ENCODE measurements at places on chromosomes 2 and 18.

GRCh38 chr18:11064106-11064505 lies 85.3 kb downstream of the PIEZO2 start:
- DNase-seq: no peak

DNA sequence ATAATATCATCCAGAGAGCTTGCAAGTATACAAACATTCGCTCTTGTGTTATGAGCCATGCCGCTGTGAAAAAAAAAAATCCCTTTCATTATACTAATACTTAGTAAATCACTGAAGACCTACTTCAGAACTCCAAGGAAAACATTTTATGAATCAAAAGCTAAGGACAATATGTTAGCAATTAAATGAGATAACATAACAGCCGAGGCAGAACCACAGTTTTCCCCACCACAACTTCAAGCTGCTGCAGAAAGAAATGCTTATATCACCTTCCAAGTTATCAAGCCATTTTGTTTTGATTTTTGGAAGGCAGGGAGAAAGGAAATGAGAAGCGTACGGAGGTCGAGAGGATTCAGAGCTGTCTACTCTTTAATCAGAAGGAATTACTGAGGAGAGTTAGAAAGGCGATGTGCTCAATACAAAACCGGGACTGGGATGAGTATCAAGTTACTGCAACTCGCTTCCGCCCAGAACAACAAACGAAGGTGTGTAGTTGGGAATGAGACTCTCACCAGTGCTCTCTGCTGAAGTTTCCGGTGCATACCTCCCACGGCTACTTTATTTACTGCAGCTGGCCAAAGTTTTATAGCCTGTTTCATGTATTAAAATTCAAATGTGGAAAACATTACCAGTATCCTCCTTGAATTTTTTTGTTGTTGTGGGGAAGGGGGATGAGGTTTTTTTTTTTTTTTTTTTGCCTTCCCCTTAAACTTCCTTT lies 292.2 kb upstream of the CCDC68 start:
- no peak for DNase-seq

DNA sequence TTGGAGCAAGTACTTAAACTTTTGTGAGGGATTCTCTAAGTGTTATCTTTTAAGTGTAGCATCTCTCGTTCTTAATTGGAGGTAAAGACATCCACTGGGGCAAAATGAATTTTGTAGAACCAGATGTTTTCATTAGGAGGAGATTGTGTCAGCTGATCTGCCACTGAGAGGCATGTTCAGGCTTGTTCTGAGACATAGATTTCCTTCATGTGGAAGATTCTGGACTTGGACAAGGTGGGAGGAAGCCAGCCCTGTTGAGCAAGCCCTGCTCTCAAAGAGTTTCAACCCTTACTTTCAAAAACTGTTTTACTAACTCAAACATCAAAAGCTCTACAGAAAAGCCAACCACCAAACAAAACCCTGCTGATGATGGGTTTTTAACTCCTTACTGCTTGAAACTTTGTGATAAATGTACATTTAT lies 6.5 kb downstream of the MAP4K4 start:
- DNase-seq: peak; percentile 55

DNA sequence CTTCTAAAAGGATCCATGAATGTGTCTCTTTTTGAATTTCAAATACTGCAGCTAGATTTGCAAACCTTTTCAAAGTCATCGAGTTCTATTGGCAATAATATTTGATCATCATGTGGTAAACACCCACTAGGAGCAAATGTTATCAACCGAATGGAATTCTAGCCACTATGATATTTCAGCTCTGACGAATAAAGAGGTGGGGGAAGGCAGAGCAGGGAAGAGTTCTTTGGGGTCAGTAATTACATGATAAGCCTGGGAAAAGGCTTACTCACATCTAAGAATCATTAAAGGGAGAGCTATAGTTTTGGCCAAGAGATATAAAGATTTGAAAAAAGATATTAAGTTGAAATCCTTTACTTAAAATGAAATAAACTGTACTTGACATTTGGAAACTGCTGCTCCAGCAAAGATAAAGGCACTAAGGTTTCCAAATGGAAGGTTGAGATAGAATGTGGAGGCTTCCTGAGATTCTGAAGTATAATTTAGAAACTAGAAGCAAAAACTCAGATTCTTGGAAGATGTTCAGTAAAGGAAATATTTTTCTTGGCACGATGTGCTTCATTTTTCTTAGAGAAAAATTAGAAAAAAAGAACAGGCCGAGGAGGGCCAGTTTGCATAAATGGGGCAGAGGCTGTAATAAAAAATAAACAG lies 104.7 kb upstream of the ARHGAP28 start:
- DNase-seq: peak; percentile 10

- DNase-seq: no peak
These were observed 6.4 kb upstream of the DARS1 start for GRCh38 chr2:135991861-135992260.

DNA sequence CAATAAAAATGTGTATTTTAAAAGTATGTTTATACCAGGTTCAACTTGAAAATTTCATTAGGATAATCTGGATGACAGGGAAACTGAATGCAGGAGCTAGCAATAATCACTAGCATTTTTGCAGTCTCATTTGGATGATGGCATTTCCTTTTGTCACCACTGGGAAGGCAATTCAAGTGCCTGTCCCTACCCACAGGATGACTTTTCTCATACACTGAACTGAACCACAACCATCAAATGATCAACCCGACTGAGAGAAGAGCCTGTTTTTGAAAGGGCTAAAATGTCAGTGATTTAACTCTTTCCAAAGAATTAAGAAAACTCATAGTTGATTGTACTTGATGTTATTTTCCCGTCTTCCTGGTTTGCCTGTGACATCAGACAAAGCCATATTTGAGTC lies 115.0 kb downstream of the FAM124B start:
- DNase-seq: no peak

DNA sequence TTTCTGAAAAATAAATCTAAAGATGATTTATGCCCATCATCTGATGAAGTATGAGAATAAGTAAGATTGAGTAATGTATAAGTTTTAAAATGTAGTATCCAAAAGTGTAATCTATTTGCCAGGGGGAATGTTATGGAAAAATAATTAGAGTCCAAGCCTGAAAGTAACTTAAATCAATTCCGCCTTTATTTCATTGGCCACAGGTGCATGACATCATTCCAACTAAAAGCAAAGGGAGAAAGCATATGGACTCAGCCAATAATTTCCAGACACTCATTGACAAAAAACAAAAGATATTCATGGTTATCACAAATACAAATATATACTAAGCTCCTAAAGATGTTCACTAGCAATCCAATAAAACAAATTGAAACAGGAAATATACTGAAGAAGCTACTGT lies 752.6 kb upstream of the TMEFF2 start:
- no peak for DNase-seq
